Osteocyte (in vitro differentiated cells): ENCODE measurements at places on chromosomes 13 and 19. TPM values are rescaled to one million over a fixed set of nuclear protein-coding genes. Genes with fewer than 3 reads are reported as not detected.
A peak's percentile ranks its signal among the peaks of the same experiment; 100 is the strongest.

CELF5 gene
- total RNA-seq: 0.16 TPM in 1 of 2 replicates, not detected in the other

CSNK1G2 gene
- total RNA-seq: 71.6 and 72.2 TPM in 2 replicates

HPN gene
- not detected in 2 replicates for total RNA-seq

LGALS14 gene
- not detected in 2 replicates for total RNA-seq

TMEM238 gene
- total RNA-seq: 0.70 and 1.1 TPM in 2 replicates

CLDN10 gene
- not detected in 2 replicates for total RNA-seq

SLC46A3 gene
- 13.1 and 13.2 TPM in 2 replicates for total RNA-seq

GRCh38 chr13:113365583-113365970 lies 1.6 kb upstream of the GRTP1 start:
- peaks cover 2% of the 10 kb centered on the region for H3K4me1 ChIP-seq
- no peak for DNase-seq
- peaks cover 5% of the 10 kb centered on the region for H3K27me3 ChIP-seq
- H3K4me3 ChIP-seq: peak overlapping the region; percentile 57
- H3K36me3 ChIP-seq: no peaks in the 10 kb centered on the region

DNA sequence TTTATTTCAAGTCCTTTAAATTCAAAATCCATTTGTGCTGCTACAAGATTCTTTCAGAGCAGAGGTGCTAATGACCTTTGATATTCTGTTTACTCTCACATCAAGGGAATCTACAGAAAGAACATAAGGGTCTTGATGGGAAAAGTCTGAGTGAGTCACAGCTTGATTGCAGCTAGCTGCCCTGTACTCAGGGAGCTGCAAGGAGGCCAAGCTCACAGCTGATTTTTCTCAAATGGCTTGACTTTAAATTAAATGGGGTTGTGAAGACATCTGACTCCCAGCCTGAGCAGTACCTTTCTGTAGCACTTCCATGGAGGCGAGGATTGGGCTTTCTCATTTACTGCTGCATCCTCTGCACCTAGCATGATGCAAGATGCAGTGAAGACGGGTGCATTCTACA lies 62.5 kb downstream of the RAP2A start:
- DNase-seq: no peak
- peaks cover 8% of the 10 kb centered on the region for H3K27me3 ChIP-seq
- no peak overlapping the region for H3K4me3 ChIP-seq
- H3K36me3 ChIP-seq: no peaks in the 10 kb centered on the region
- H3K4me1 ChIP-seq: no peaks in the 10 kb centered on the region

DNA sequence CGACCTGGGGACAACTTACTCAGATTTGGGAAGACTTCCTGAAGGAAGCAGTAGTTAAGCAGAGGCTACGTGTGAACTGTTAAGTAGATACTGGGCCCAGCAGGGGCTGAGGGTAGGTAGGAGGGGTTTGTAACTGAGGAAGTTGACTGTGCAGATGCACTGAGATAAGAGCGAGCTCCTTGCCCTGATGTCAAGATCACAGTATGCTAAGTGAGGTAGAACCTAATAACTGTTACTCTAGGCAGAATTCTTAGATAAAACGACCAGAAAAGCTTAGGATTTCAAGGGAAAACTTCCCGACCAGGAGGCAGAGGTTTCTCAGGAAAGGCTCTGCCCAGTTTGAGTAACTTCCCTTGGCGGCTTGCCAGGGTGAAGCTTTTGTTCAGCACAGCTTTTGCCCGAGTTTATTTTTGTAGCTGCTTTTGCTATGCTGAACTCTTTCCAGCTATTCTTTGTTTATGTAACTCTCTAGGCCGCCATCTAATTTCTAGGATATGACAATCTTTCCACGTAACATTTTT lies 632.1 kb downstream of the DIAPH3 start:
- DNase-seq: peak; percentile 91
- H3K27me3 ChIP-seq: peaks cover 4% of the 10 kb centered on the region
- H3K4me1 ChIP-seq: peaks cover 43% of the 10 kb centered on the region
- peak overlapping the region; percentile 77 for H3K27ac ChIP-seq

DNA sequence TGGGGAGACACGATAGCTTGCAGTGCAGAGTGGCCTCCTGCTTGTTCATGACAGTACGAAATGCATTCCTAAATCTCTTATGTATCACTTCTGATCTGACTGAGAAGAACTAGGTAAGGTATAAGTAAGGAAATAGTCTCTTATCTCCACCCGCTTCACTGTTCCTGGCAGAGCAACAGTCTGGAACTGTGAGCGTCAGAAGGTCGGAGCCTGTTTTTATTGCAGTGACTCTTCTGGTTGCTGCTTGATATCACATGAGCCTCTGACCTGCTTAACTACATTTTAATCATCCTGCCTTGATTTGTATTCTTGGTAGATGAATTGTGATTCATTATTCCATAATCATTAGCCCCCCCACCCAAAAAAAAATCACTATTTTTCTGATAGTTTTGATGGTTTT lies 69.0 kb downstream of the COL4A2 start:
- peaks cover 18% of the 10 kb centered on the region for H3K36me3 ChIP-seq
- H3K4me1 ChIP-seq: peaks cover 92% of the 10 kb centered on the region
- DNase-seq: no peak
- H3K27ac ChIP-seq: peak overlapping the region; percentile 65
- H3K27me3 ChIP-seq: no peaks in the 10 kb centered on the region

GRCh38 chr13:66558506-66558905 lies 671.6 kb downstream of the PCDH9 start:
- H3K4me3 ChIP-seq: no peak overlapping the region
- DNase-seq: no peak

DNA sequence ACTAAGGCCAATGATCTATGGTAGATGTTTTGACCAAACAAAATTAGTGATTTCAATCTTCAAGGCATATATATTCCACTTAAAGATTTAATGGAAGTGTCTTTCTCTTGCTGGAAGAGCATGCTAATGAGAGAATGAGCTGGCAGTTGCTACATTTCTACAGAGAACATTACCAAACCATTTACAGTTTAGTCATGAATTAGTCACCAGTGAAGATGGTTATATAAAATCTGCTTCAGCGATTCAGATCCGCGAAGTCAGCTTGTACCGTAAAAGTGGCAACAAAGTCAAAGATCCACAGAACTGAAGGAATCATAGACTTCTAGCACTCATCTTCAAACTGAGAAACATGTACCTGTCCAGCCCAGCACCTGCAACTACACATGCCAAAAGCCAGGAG lies 156.3 kb downstream of the SLITRK5 start:
- H3K36me3 ChIP-seq: no peaks in the 10 kb centered on the region
- no peak for DNase-seq
- H3K4me3 ChIP-seq: no peak overlapping the region
- H3K27ac ChIP-seq: no peak overlapping the region
- H3K4me1 ChIP-seq: no peaks in the 10 kb centered on the region

GRCh38 chr19:30105727-30106126 lies 163.7 kb downstream of the URI1 start:
- no peaks in the 10 kb centered on the region for H3K27me3 ChIP-seq
- H3K36me3 ChIP-seq: no peaks in the 10 kb centered on the region
- no peaks in the 10 kb centered on the region for H3K4me1 ChIP-seq
- no peak overlapping the region for H3K27ac ChIP-seq

- no peaks in the 10 kb centered on the region for H3K27me3 ChIP-seq
- DNase-seq: peak; percentile 72
- no peaks in the 10 kb centered on the region for H3K4me1 ChIP-seq
- no peaks in the 10 kb centered on the region for H3K36me3 ChIP-seq
- no peak overlapping the region for H3K27ac ChIP-seq
- H3K4me3 ChIP-seq: no peak overlapping the region
These were observed 486.4 kb downstream of the TSHZ3 start for GRCh38 chr19:30862876-30863275.

- H3K4me1 ChIP-seq: no peaks in the 10 kb centered on the region
- H3K36me3 ChIP-seq: no peaks in the 10 kb centered on the region
- DNase-seq: no peak
- H3K4me3 ChIP-seq: no peak overlapping the region
- H3K27me3 ChIP-seq: no peaks in the 10 kb centered on the region
- H3K27ac ChIP-seq: no peak overlapping the region
These were observed 515.3 kb upstream of the SGCG start for GRCh38 chr13:22665506-22665905.

DNA sequence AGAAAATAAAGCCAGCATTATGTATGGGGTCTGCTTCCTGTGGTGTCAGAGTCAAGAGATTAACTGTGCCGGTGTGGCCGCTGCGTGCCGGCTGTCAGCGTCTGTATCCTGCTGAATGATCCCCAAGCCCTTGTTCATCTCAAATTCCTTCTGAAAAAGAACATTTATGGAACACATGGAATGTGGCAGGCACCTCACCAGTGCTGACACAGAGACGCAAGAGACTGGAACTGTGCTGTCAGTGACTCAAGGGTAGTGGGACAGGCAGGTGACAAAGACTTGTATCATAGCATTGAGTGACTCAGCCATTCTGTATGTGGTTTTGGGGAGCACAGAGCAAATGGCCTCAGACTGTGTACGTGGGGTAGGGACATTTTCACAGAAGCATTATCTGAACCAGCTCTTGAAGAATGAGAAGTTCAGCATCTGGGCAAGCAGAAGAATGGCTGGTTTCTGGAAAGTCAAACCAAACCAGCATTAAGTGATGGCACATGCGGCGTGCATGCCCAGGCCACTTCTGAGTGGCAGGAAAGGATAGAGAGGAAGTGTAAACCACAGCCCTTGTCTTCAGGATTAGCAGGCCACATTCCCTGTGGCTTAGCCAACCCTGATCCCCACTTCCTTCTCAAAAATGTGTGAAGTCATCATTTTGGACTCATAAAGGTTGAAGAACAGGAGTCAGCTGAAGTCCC lies 54.0 kb upstream of the IRS2 start:
- H3K36me3 ChIP-seq: no peaks in the 10 kb centered on the region
- no peaks in the 10 kb centered on the region for H3K27me3 ChIP-seq
- no peak for DNase-seq
- no peak overlapping the region for H3K27ac ChIP-seq
- H3K4me1 ChIP-seq: peaks cover 30% of the 10 kb centered on the region
- H3K4me3 ChIP-seq: no peak overlapping the region

GRCh38 chr19:45211751-45212381 lies 33.3 kb downstream of the BLOC1S3 start:
- no peak for DNase-seq
- H3K36me3 ChIP-seq: no peaks in the 10 kb centered on the region
- no peak overlapping the region for H3K4me3 ChIP-seq
- H3K27ac ChIP-seq: peak overlapping the region; percentile 86
- peaks cover 74% of the 10 kb centered on the region for H3K4me1 ChIP-seq
- H3K27me3 ChIP-seq: no peaks in the 10 kb centered on the region

GRCh38 chr19:35460608-35461007 lies 12.6 kb downstream of the FFAR2 start:
- H3K4me1 ChIP-seq: no peaks in the 10 kb centered on the region
- no peaks in the 10 kb centered on the region for H3K36me3 ChIP-seq
- DNase-seq: no peak
- H3K27me3 ChIP-seq: peaks cover 12% of the 10 kb centered on the region
- no peak overlapping the region for H3K4me3 ChIP-seq

DNA sequence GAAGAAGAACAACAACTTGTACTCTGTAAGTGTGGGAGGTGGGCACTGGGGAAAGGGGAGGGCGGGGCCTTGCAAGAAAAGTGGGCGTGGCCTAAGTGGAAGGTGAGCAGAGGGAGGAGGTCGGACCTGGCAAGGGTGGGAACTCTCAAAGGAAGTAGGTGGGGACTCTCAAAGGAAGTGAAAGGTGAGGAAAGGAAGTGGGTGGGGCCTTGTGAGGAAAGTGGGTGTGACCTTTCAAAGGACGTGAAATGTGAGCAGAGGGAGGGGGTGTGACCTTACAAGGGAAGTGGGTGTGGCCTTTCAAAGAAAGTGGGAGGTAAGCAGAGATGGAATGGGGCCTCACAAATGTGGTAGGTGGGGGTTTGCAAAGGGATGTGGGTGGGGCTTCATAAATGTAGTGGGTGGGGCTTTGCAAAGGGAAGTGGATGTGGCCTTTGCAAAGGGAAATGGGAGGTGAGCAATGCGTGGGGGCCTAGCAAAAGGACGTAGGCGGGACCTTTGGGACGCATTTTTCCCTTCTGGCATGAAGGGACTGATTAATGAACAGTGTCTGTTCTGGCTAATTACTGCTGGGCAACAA lies 25.9 kb downstream of the ACSBG2 start:
- no peak for DNase-seq
- H3K4me3 ChIP-seq: no peak overlapping the region
- H3K36me3 ChIP-seq: no peaks in the 10 kb centered on the region
- H3K27me3 ChIP-seq: no peaks in the 10 kb centered on the region
- no peak overlapping the region for H3K27ac ChIP-seq

DNA sequence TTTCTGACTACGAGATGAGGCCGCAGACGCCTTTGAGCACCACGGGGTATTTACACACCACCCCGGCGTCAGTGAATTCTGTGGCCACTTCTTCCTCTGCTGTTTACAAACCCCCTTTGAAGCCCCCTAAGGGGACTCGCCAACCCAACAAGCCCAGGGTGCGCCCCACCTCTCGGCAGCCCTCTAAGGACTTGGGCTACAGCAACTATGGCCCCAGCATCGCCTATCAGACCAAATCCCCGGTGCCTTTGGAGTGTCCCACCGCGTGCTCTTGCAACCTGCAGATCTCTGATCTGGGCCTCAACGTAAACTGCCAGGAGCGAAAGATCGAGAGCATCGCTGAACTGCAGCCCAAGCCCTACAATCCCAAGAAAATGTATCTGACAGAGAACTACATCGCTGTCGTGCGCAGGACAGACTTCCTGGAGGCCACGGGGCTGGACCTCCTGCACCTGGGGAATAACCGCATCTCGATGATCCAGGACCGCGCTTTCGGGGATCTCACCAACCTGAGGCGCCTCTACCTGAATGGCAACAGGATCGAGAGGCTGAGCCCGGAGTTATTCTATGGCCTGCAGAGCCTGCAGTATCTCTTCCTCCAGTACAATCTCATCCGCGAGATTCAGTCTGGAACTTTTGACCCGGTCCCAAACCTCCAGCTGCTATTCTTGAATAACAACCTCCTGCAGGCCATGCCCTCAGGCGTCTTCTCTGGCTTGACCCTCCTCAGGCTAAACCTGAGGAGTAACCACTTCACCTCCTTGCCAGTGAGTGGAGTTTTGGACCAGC lies 5.3 kb downstream of the SLITRK5 start:
- peaks cover 30% of the 10 kb centered on the region for H3K4me1 ChIP-seq
- H3K27ac ChIP-seq: no peak overlapping the region
- H3K27me3 ChIP-seq: peaks cover 41% of the 10 kb centered on the region
- H3K36me3 ChIP-seq: no peaks in the 10 kb centered on the region

- H3K4me3 ChIP-seq: no peak overlapping the region
- H3K4me1 ChIP-seq: peaks cover 5% of the 10 kb centered on the region
These were observed 11.8 kb downstream of the ANO8 start for GRCh38 chr19:17322854-17323253.

- no peaks in the 10 kb centered on the region for H3K36me3 ChIP-seq
- no peak for DNase-seq
- no peaks in the 10 kb centered on the region for H3K27me3 ChIP-seq
- H3K27ac ChIP-seq: peak overlapping the region; percentile 81
- peaks cover 49% of the 10 kb centered on the region for H3K4me1 ChIP-seq
These were observed 44.5 kb downstream of the VWA8 start for GRCh38 chr13:41916173-41916954.

DNA sequence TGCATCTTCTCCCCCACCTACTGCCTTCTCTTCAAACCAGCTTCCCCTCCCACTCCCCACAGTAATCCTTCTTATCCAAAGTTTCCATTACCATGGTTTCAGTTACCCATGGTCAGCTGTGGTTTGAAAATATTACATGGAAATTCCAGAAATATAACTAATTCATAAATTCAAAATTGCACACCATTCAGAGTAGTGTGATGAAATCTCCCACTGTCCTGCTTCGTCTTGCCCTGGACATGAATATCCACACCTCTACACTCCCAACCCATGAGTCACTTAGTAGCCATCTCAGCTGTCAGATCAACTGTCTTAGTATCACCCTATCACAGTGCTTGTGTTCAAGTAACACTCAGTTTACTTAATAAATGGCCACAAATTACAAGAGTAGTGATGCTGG lies 3.8 kb upstream of the KCTD12 start:
- H3K27me3 ChIP-seq: peaks cover 66% of the 10 kb centered on the region
- peaks cover 12% of the 10 kb centered on the region for H3K4me1 ChIP-seq
- no peak overlapping the region for H3K27ac ChIP-seq
- no peak overlapping the region for H3K4me3 ChIP-seq
- DNase-seq: no peak

- DNase-seq: no peak
- H3K4me1 ChIP-seq: peaks cover 3% of the 10 kb centered on the region
- no peaks in the 10 kb centered on the region for H3K36me3 ChIP-seq
These were observed 4.5 kb upstream of the ADGRE2 start for GRCh38 chr19:14782626-14783409.
